ENCODE measurements at places on chromosomes 5 and 9.

GRCh38 chr5:78597068-78597973 is 51.3 kb downstream of the LHFPL2 start:
- no peak for DNase-seq

DNA sequence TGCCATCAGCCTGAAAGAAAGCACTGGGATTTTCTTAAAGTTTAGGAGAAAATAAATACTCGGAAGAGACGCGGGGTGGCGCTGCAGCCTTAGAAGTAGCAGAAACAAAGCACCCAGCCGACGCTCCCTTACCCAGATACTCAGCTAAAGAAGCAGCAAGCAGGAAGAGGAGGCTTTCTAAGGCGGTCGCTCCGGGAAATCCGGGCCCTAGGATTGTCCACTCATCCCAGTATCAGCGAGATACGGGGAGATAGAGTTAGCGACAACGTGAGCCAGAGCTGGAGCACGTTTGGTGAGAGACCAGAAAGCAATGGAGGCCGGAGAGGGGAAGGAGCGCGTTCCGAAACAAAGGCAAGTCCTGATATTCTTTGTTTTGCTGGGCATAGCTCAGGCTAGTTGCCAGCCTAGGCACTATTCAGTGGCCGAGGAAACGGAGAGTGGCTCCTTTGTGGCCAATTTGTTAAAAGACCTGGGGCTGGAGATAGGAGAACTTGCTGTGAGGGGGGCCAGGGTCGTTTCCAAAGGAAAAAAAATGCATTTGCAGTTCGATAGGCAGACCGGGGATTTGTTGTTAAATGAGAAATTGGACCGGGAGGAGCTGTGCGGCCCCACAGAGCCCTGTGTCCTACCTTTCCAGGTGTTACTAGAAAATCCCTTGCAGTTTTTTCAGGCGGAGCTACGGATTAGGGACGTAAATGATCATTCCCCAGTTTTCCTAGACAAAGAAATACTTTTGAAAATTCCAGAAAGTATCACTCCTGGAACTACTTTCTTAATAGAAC is at the start of gene PCDHB2:
Gene PCDHB2 (plus strand): TSS at position 135 of the 782 bp plus-strand sequence. CDS start 176 bp downstream, at position 311.
- DNase-seq, result no peak

DNA sequence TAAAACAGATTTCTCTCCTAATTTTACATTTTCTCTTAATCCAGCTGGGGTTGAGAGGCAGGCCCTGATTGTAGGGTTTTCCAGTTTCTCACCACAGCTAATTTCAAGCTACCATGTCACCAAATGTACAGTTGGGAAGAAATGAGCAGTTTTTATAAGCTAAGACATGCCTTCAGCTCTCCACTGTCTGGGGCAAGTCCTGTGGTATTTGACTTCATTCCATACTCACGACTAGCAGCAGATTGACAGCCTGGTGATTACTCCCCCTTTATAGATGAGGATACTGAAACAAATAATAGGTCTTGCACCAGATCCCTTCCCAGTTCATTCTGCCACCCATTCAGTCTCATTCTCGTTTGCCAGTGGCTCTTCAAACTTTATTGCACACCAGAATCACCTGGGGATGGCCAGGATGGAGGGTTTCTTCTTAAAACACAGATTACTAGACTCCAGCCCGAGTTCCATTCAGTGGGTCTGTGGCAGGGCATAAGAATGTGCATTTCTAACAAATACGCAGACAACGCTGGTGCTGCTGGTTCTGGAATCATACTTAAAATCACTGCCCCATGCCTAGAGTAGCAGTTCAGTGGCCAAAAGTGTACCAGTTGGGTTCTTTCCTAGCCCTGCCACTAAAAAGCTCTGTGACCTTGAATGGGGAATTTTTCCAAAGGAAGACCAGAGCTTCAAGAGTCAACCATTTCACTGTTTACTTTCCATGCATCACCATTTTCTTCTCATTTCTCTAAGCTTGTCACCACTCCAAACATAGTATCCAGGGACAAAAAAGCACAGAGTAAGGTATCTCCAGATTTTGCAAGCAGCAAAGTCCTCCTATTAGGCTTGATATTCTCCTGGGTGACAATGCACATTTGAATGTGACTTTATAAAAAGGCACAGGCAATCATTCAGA is 64.3 kb downstream of the CSNK1A1 start:
- DNase-seq, result no peak

DNA sequence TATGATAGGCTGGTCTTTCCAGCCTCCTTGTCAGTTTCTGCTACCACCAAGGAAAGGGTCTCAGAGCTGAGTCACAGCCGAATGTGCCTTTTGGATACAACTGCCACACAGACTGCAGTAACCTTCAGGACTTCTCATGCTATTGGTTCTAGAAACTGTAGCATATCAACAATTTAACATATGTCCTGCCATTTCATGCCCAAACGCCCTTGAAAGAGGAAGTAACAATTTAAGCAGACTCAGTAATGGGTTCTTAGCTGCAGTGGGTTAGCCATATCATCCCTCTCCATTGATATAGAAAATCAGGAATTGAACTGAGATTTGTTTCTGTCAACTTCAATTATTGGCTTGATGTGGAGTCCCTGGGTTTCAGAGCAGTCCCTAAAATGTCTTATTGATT is 4.1 kb upstream of the CLK4 start:
- DNase-seq, result no peak

GRCh38 chr5:26024774-26025173 is 1013.6 kb downstream of the CDH9 start:
- DNase-seq, result no peak

DNA sequence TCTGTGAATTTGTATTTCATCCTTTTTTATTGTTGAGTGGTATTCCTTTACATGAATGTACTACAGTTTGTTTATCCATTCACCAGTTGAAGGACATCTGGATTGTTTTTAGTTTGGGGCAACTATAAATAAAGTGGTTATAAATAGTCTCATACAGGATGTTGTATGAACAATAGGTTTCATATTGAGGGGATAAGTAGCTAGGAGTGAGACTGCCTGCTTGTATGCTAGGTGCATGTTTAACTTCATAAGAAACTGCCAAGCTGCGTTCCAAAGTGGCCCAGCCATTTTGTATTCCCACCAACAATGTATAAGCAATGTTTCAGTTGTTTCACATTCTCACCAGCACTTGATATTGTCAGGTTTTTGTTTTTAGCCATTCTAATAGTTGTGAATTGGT is 21.5 kb downstream of the OTULINL start:
- no peak for DNase-seq

DNA sequence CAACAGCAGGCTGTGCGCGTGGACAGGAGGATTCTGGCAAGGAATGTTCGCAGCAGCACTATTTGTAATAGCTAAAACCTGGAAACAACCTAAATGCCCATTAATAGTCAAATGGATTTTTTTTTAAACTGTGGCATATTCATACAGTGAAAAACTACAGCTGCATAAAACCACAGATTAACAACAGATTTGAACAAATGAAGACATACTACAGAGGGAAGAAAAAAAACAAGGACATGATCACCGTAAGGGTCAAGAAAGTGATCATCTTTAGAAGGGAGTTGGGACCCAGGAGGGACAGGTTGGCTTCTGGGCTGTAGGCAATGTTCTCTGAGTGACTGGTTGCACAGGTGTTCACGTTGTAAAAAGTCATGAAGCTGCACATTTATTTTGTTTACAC is 1.2 kb upstream of the TMOD1 start:
- DNase-seq, result no peak

- no peak for DNase-seq
These were observed 353.2 kb downstream of the PRR16 start for GRCh38 chr5:120817044-120817985.

DNA sequence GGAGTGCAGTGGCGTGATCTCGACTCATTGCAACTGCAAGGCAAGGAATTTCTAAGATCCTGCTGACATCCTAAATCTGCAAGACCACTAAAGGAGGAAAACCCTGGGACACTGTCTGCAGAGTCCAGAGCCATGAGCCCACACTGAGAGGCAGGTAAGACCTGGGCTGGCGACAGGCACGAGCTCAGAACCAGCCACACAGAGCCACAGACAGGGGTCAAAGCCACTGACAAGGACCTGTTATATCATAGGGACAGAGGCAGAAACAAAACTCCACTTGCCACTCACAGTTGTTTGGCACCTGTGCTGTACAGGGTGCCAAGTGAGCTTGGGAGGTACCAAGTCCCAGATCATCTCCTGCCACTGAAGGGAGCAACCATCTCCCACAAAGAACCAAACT is 34.2 kb downstream of the IPPK start:
- DNase-seq, result no peak

GRCh38 chr9:137366445-137366810 is 56.5 kb downstream of the EXD3 start:
- DNase-seq, result no peak

DNA sequence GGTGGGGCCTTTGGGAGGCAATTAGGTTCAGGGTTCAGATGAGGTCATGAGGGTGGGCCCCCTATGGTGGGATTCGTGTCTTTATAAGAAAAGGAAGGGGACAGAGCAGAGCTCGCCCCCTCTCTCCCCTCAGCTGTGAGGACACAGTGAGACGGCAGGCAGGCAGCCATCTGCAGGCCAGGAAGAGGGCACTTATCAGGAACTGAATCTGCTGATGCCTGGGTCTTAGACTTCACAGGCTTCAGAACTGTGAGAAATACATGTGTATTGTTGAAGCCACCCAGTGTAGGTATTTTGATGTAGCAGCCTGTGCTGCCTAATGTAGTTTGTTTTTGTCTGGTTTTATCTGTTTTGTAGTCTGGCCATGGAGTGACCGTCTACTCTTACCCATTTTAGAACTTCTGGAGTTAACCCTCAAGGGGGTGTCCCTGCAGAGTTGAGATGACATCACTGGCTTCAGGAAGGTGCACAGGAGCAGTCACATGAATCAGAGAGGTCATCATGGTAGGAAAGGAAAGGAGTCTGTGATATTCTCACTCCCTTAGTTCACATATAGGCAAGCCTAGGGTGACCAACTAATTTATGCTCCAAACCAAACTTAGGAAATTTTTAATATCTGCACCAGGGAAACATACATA is 71.0 kb downstream of the LRRC70 start:
- DNase-seq, result no peak

DNA sequence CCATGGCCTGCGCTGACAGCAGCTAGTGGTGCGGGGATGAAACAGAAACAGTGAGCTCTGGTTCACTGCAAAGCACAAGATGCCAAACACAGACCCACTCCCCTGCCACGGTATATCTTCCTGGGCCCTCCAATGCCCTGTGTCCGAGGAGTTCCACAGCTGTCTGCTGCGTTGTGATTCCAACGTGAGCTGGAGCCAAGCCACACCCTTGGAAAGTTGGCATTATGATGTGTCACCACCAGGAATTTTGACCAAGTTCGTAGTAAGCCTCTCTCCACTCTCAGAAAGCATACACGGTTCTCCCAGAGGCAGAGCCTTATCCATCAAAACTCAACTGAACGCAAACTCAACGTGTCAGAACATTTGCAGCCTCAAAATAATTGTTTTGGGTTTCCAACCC is 55.6 kb downstream of the MACROH2A1 start:
- no peak for DNase-seq

- DNase-seq, result no peak
These were observed 27.5 kb downstream of the FSD1L start for GRCh38 chr9:105475302-105475701.

GRCh38 chr9:111831371-111832108 is 36.8 kb upstream of the SHOC1 start:
- DNase-seq, result no peak

GRCh38 chr5:119333421-119333851 is 22.4 kb upstream of the TNFAIP8 start:
- DNase-seq, result no peak

- no peak for DNase-seq
These were observed 392.2 kb upstream of the KLF4 start for GRCh38 chr9:107881626-107882300.

GRCh38 chr9:1707291-1707690 is 307.9 kb upstream of the SMARCA2 start:
- no peak for DNase-seq

GRCh38 chr5:67038817-67039603 is 157.6 kb downstream of the CD180 start:
- no peak for DNase-seq

DNA sequence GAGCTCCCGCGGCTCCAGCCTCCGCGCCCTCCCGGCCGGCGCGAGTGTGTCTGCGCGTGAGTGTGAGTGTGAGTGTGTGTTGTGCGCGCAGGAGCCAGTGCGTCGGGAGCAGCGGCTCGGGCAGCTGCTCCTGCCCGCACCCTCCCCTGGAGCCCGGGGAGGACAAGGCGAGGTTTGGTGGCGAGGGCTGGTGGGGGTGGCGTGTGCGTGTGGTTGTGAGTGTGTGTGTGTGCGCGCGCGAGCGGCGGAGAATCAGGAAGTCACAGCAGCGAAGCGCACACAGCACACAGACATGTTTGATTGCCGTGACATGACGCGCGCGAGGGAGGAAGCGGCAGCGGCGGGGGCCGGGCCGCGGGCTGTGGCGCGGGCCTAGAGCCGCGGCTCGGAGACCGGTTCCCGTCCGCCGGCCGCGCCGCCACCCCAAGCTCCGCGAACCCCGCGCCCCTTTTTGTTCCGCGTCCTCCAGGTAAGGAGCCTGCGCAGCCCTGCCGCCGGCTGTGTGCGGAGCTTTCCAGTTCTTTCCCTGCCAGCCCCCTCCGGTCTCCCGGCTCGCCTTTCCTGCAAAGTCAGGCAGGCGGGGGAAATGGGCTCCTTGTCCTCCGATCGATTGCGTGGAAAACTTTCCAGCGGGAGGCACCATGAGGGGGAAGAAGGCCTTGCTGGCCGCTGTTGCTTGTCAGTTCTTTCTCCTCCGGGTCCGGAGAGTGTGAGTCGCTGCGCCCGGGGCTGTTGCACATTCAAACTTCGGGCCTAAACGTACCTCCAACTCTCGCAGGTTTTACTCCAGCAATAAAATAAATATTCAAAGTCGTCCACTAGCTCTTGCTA is 2.4 kb downstream of the SMARCA2 start:
- DNase-seq, result no peak

DNA sequence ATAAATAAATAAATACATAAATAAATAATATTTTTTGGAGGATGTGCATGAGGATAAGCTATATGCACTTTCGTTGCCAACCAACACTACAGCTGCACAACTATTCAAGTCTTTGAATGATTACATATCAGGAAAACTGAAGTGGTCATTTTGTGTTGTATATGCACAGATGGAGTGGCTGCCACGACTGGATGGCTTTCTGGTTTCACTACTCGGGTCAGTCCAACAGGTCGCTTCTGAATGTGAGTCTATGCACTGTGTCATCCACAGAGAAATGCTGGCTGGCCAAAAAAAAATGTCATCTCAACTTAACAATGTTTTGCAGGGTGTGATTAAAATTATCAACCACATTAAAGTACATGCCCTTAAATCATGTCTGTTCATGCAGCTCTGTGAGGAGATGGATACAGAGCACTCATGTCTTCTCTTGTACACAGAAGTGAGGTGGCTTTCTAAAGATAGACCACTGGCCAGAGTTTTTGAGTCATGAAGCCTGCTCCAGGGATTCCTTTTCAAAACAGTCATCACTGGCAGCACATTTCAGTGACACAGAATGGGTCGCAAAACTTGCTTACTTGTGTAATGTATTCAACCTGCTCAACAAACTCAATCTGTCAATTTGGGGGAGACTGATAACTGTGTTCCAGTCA is 589.8 kb upstream of the CYLC2 start:
- DNase-seq, result no peak

- no peak for DNase-seq
These were observed 2272.7 kb upstream of the WWC1 start for GRCh38 chr5:166018716-166019115.
